ENCODE measurements at places on chromosomes 12 and 14.

- DNase-seq: no peak
- H3K4me1 ChIP-seq: no peaks in the 10 kb centered on the region
Observed at GRCh38 chr12:46234000-46234399, 34.8 kb downstream of the SLC38A1 start.

DNA sequence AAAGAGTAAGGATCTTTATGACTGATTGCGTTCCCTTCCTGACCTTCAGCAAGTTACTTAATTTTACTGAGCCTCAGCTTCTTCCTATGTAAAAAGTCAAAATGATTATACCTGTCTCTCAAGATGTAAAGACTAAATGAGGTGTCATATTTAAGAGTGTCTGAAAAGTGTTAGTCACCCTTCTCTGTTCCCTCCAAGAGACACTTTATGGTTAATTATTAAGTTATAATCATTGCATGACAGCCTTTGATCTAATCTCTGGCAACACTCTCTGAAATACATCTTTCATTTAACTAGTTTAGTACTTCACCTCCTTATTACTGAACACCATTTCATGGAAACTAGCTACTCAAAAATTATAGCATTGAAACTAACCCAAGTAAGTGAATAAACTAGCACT lies 54.8 kb downstream of the BMAL2 start:
- no peaks in the 10 kb centered on the region for H3K36me3 ChIP-seq
- H3K4me1 ChIP-seq: no peaks in the 10 kb centered on the region
- no peaks in the 10 kb centered on the region for H3K27me3 ChIP-seq
- no peak for DNase-seq
- H3K27ac ChIP-seq: no peak overlapping the region
- no peak overlapping the region for H3K4me3 ChIP-seq

DNA sequence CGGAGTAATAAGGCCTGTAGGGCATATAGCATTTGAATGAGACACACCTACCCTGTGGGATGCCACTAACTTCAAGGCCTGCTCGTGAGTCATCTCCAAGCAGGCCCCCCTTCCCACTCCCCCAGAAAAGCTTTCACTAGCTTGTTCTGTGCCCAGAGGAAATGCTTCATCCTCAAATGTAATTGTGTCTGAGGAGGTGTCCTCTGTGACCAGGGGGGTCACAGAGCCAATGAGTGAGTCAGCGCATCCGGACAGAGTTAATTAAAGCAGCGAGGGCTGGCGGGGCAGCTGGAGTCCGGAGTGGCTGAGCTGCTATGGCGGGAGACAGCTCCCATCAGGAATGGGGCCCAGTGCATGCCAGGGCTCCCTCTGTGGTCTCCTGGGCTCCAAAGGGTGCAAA lies 27.0 kb upstream of the ESRRB start:
- H3K27ac ChIP-seq: no peak overlapping the region
- no peaks in the 10 kb centered on the region for H3K27me3 ChIP-seq
- H3K4me3 ChIP-seq: no peak overlapping the region
- DNase-seq: no peak
- H3K4me1 ChIP-seq: no peaks in the 10 kb centered on the region

GRCh38 chr12:105836242-105836622 lies 302.5 kb downstream of the NUAK1 start:
- no peaks in the 10 kb centered on the region for H3K36me3 ChIP-seq
- no peaks in the 10 kb centered on the region for H3K4me1 ChIP-seq
- no peak overlapping the region for H3K27ac ChIP-seq
- H3K27me3 ChIP-seq: no peaks in the 10 kb centered on the region

DNA sequence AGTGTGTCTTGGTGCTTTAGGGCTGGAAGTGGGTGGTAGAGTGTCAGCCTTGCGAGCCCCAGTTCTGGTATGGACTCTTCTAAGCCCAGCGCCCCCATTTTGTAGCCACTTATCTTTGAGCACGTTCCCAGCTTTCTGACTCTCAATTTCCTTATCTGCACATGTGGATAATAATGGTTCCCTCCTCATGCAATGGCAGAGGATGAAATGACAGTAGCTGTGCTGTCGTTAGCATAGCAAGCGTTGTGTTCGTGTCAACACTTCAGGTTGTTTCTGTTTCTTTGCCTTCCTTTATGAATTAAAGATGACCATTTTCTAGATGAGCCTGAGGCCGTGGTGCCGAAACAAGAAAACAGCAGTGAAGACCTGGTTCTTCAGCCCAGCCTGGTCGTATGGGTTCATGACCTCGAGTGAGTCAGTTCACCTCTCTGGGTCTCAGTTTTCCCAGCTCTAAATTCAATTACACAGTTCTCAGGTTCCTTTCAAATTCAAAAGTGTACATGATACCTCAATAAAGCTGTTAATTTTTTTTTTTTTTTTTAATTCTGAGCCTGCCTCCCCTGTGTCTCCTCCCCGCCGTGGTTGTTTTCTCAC lies 233.0 kb downstream of the SLC41A2 start:
- H3K27ac ChIP-seq: no peak overlapping the region
- no peak for DNase-seq
- no peaks in the 10 kb centered on the region for H3K4me1 ChIP-seq
- H3K36me3 ChIP-seq: no peaks in the 10 kb centered on the region
- no peaks in the 10 kb centered on the region for H3K27me3 ChIP-seq
- H3K4me3 ChIP-seq: no peak overlapping the region

- no peaks in the 10 kb centered on the region for H3K36me3 ChIP-seq
- H3K27ac ChIP-seq: no peak overlapping the region
- H3K27me3 ChIP-seq: no peaks in the 10 kb centered on the region
Observed at GRCh38 chr12:60172266-60173211, 576.7 kb downstream of the SLC16A7 start.

DNA sequence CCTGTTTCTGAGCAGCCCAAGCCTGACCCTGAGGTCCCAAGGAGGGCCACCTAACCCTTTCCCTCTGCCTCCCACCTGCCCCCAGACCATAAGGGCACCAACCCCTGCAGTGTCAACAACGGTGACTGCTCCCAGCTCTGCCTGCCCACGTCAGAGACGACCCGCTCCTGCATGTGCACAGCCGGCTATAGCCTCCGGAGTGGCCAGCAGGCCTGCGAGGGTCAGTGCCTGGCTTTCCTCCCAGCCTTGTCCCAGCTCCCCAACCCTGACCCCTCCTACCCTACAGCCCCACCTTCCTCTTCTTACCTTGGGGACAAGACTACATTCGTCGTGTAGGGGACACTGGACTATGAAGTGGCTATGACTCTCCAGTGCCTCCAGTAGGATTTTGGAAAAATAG lies 33.7 kb upstream of the LRP1-AS start:
- no peak for DNase-seq
- H3K4me3 ChIP-seq: no peak overlapping the region
- no peaks in the 10 kb centered on the region for H3K27me3 ChIP-seq
- no peaks in the 10 kb centered on the region for H3K4me1 ChIP-seq
- no peak overlapping the region for H3K27ac ChIP-seq
- H3K36me3 ChIP-seq: no peaks in the 10 kb centered on the region

GRCh38 chr12:84601483-84601882 lies 311.1 kb downstream of the SLC6A15 start:
- no peaks in the 10 kb centered on the region for H3K27me3 ChIP-seq
- H3K4me1 ChIP-seq: no peaks in the 10 kb centered on the region
- no peak overlapping the region for H3K27ac ChIP-seq
- H3K4me3 ChIP-seq: no peak overlapping the region
- no peak for DNase-seq
- H3K36me3 ChIP-seq: no peaks in the 10 kb centered on the region

DNA sequence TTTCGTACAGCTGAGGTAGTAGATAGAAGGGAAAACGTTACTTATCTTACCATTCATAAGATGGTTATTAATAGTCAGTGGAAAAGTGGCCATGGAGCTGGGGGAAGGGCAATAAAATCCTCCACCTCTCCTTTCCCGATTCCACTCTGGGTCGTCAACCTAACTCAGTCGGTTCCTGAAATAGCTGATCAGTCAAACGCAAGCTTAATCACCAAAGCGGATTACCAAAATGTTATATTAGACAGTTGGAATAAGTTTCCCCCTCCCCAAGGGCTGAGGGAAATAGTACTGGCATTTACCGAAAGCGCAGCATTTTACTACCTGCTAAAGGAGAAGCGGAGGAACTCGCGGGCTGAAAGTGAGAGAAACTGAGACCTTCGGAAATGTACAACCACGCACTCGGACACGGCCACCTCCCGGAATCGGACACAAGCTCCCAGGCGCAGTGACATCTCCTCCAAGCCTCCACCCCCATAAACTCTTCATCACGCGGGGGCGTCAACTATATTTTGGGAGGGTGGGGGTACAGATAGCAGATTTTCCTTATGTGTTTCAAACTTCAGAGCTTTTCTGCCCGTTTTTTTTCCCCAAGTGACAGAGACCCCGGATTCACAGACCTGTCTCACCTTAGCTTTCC lies 1.2 kb downstream of the PPM1H start:
- no peak for DNase-seq
- no peaks in the 10 kb centered on the region for H3K4me1 ChIP-seq
- peak overlapping the region; percentile 9 for H3K27ac ChIP-seq
- H3K36me3 ChIP-seq: no peaks in the 10 kb centered on the region

Data from breast epithelium (tissue), 4 donors.